AG09319 (cell line): ENCODE measurements at places on chromosomes 2 and 18.
A peak's percentile ranks its signal among the peaks of the same experiment; 100 is the strongest.

DNA sequence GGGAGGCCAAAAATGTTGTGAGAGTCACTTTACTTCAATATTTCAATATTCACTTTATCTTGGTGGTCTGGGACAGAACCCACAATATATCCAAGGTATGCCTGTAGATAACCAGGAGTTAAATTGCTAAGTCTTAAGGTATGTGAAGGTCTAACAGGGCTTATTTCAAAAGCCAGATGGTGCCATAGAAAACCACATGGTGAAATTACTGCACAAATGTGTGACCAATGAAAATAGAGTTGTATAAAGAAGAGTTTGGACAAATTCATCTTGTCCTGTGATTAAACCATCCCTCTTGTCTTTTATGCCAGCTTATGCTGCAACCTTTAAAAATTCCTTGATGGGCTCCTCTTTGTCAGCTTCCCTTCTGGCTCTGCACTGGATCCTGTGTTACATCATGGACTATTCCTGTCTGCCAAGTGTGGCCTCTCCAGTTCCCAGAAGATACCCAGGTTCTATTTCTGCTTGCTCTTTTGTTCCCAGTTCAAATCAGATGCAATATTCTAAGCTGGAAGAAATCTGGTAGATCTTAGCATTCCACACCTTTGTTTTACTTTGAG lies 46.8 kb downstream of the ANTXR1 start:
- DNase-seq, result no peak

- DNase-seq, result no peak
Observed at GRCh38 chr2:28822036-28822435, 11.4 kb downstream of the SPDYA start.

- DNase-seq, result no peak
Observed at GRCh38 chr2:135099802-135100483, 47.9 kb downstream of the RAB3GAP1 start.

- DNase-seq, result no peak
Observed at GRCh38 chr2:172921532-172922236, 154.0 kb upstream of the MAP3K20 start.

GRCh38 chr2:77552956-77553355 lies 30.8 kb upstream of the LRRTM4 start:
- no peak for DNase-seq

DNA sequence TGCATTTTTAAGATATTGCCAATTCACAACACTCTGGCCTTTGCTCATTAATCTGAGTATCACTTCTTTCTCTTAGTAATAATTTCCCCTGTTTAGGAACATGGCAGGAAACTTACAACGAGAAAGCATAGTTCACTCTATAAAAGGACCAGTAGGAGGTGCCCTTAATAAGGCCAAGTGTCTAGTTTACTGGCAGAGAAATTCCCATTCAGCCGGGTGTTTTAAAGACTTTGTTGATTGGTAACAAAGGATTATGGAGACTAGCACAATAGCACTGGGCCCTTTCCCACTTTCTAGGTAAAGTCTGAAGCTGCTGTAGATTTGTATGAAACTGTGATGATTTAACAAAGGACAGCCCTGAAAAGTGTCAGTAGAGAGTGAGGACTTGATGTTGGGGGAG lies 3.1 kb downstream of the DCC start:
- no peak for DNase-seq

GRCh38 chr18:46352520-46353250 lies 248.5 kb downstream of the HAUS1 start:
- DNase-seq, result no peak

- DNase-seq, result no peak
Observed at GRCh38 chr2:191265311-191266170, 20.3 kb downstream of the MYO1B start.

DNA sequence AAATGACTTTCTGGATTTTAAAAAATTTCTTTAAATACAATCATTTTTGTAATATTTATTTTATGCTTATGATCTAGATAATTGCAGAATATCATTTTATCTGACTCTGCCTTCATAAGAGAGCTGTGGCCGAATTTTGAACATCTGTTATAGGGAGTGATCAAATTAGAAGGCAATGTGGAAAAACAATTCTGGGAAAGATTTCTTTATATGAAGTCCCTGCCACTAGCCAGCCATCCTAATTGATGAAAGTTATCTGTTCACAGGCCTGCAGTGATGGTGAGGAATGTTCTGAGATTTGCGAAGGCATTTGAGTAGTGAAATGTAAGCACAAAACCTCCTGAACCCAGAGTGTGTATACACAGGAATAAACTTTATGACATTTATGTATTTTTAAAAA lies 79.5 kb downstream of the ITGA4 start:
- no peak for DNase-seq

GRCh38 chr2:233174137-233174536 lies 77.3 kb upstream of the ATG16L1 start:
- DNase-seq, result no peak

- DNase-seq, result no peak
Observed at GRCh38 chr2:10283106-10284062, 19.3 kb upstream of the HPCAL1 start.

GRCh38 chr18:43271593-43272432 lies 5.5 kb downstream of the SYT4 start:
- peak; percentile 18 for DNase-seq

DNA sequence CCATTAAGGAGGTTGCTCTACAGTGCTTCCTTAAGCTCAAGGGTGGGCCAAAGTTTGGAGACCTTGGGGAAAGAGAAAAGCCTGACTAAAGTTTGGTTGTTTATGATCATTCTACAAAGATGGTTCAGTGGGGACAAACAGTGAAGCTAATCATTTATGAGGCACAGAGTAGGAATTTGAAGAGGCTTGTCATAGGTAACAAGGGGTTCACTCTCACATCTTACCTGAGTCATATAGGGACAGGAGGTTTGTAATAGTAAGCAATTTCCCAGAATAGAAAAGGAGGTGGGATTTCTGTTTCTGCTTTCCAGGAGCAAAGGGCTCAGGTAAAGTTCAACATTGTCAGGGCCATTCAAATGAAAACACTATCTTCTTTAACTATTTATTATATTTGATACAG lies 787.9 kb downstream of the CPS1 start:
- DNase-seq, result no peak

- no peak for DNase-seq
Observed at GRCh38 chr2:6948677-6949351, 31.6 kb downstream of the RNF144A start.

DNA sequence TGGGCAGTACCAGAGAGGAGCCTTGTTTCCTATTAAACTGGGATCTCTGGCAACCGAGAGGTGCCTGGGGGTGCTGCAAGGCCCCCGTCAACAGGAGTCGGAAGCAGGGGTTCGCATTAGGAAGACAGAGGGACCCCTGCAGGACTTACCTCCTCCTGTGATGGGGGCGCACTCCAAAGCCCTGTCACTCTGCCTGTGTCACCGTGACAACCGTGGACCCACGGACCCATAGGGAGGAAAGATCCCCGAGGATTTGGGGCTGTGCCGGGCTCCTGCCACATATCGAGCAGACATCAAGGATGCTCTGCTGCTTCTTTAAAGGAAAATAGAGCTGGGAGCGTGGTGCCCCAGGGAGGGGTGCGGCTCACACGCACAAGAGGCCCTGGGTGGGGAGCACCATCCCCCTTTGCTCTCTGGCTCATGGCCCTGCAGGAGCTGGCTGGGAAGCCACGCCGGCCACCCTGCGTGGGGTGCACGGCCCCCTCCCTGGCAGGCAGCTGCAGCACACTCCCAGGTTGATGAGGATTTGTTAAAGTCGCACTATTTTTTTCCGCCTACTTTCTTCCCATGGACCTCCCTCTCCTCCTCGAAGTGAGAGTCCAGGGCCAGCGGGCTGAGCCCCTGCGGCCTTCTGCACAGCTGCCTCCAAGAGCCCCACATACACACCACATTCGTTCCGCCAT lies 167.5 kb downstream of the TWIST2 start:
- DNase-seq, result no peak

GRCh38 chr18:7325126-7325430 lies 94.2 kb downstream of the LRRC30 start:
- DNase-seq, result no peak

DNA sequence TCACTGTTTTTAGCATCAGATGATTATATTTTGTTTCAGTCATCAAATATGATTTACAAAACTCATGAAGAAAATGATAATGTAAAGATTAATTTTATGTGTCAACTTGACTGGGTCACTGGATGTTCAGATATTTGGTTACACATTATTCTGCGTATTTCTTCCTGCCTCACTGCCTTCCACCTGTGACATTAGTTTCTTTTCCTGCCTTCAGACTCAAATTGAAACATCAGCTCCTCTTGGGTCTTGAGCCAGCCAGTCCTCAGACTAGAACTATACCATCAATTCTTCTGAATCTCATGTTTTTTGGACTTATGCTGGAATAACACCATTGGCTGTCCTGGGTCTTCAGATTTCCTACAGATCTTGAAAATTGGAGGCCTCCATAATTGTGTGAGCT lies 96.7 kb downstream of the ZNF385B start:
- DNase-seq, result no peak

- no peak for DNase-seq
Observed at GRCh38 chr2:144010096-144010836, 509.7 kb downstream of the ZEB2 start.

GRCh38 chr2:172252154-172252553 lies 149.5 kb upstream of the DLX2 start:
- DNase-seq, result no peak

GRCh38 chr2:160224060-160224459 lies 24.0 kb upstream of the ITGB6 start:
- DNase-seq, result no peak

- DNase-seq, result no peak
Observed at GRCh38 chr2:30239986-30240752, 8.8 kb downstream of the LBH start.

GRCh38 chr2:28350791-28351285 lies 41.8 kb upstream of the FOSL2 start:
- no peak for DNase-seq

DNA sequence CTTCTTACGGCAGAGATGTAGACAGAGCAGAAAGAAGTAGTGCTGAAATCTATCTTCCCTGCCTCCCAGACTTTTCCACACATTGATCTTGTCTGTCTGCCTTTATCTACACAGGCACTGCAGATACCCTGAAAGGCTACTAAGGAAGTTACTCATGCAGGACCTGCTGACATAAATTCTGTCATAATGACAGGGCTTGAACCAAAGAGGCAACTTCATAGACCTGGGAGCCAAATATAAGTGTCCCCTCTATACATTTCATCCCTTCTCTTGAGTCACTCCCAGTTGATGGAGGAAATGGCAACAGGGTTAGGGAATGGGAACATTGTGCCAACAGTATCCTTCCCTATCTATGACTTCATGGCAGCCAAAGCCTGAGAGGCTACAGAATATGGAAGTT lies 157.5 kb downstream of the TNS1 start:
- no peak for DNase-seq

DNA sequence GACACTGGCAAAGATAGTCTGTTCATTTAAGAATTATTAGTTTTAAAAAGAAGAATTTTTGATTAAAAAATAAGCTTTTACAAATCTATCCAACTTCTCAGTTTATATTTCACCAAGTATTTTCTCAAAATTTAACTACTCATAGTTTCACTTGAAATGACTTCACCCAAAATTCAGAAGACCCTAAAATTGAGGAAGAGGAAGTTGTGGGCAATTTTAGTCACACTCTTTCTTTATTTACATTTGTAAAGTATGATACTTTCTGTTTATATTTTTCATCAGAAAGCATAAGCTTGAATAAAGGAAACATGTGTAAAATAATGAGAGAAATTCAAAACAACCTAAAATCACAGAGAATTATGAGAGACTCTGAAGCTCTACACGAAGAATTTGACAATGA lies 278.8 kb upstream of the MEIS1 start:
- DNase-seq, result no peak

- no peak for DNase-seq
Observed at GRCh38 chr18:8188184-8188583, 421.1 kb upstream of the RAB12 start.

GRCh38 chr18:23703987-23704384 lies 14.7 kb downstream of the LAMA3 start:
- no peak for DNase-seq

DNA sequence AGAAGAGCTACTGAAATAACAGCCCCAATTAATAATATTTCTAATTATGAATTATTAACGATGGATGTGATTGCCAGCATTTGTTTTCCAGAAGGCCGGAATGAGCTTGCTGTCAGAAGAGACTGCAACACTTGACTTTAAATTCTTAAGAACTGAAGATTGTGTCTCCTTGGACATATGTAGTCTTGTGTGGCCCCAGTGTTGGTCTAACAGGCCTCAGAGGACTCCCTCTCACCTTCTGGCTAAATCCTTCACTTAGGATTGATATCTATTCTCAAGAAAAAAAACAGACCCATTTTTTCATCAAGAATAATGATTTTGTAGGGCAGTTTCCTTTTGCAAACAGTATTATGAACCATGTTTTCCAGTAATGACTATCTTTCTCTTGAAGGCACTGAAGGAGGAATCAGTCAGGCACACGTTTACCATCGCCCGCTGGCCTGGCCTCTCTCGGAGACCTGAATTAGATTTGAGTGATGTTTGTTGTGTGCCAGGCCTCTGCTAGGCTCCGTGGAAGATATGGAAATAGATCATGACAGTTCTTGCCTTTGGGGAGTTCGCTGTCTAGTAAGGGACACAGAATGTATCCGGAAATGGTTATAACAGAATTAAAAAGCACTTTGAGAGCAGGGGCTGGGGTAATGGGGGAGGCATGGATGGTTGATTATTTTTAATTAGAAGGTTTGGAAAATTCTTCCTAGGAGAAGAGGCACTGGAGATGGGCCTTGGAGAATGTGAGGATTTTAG lies 258.0 kb downstream of the MYCN start:
- DNase-seq, result no peak

- no peak for DNase-seq
Observed at GRCh38 chr18:42632801-42633200, 482.7 kb downstream of the RIT2 start.

- DNase-seq, result no peak
Observed at GRCh38 chr2:72144632-72145288, 2.9 kb downstream of the CYP26B1 start.

- no peak for DNase-seq
Observed at GRCh38 chr2:84768840-84769239, 112.0 kb downstream of the TRABD2A start.

GRCh38 chr2:150767991-150768746 lies 280.7 kb upstream of the RND3 start:
- DNase-seq, result no peak

GRCh38 chr2:30072250-30072842 lies 74.5 kb upstream of the YPEL5 start:
- DNase-seq, result peak; percentile 40

- no peak for DNase-seq
Observed at GRCh38 chr2:24957221-24957620, 14.5 kb downstream of the DNAJC27 start.
